ENCODE measurements at places on chromosomes 3 and 15. TPM values are rescaled to one million over a fixed set of nuclear protein-coding genes. Genes with fewer than 3 reads are reported as not detected.

DNA sequence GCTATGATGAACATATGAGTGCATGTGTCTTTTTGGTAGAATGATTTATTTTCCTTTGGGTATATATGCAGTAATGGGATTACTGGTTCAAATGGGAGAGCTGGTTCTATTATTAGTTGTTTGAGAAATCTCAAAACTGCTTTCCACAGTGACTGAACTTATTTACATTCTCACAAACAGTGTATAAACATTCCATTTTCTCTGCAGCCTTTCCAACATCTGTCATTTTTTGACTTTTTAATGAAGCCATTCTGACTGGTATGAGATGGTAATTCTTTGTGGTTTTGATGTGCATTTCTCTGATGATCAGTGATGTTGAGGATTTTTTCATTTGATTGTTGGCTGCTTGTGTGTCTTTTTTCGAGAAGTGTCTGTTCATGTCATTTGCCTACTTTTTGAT, 1124.2 kb downstream of the NAALADL2 start:
- DNase-seq = no peak

GRCh38 chr3:16249336-16249735, 15.4 kb downstream of the DPH3 start:
- DNase-seq = no peak

DNA sequence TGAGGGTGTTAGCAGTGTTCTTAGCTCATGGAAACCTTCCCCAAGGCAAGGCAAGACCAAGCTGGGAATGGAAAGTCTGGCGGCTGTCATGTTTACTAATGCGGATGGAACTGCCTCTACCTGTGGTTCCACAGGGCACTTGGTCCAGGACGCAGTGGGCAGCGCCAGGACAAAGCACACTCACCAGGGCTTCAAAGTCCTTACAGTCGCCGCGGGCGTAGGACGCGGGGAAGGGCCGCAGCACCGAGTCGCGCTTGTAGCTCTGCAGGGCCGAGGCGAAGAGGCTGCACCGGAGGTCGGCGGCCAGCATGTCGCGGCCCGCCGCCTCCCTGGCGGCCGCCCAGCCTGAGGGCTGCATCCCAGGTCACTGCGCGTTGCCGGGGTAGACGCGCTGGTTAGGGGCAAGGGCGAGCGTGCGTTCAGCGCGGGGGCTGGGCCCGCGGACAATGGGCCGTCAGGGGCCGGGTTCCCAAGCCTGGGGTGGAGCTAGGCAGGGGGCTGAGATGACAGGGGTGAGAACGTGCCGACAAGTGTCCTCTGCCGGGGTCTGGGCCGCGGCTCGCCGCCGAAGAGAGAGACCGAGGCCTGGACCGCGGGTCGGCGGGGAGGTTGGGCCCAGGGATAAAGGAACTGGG, 497 bp downstream of the PARP16 start:
- peak; percentile 89 for DNase-seq

DNA sequence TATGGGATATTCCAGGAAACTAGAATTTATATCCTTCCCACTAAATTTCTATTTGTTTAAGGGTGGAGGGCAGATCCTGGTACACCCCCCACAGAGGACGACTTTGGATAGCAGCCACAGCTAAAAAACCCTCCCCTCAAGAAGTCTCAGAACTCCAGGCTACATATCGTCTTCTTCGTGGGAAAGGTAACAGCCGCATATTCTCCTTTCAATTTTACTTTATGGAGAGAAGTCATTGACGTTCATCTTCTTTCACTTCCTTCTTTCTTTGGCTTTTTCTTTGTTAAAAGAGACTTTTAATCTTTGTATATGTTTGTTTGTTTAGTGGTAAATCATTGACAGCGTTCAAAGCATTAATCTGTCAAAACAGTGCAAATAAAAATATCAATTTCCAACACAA, 36.3 kb downstream of the TRIP4 start:
- DNase-seq = no peak

DNA sequence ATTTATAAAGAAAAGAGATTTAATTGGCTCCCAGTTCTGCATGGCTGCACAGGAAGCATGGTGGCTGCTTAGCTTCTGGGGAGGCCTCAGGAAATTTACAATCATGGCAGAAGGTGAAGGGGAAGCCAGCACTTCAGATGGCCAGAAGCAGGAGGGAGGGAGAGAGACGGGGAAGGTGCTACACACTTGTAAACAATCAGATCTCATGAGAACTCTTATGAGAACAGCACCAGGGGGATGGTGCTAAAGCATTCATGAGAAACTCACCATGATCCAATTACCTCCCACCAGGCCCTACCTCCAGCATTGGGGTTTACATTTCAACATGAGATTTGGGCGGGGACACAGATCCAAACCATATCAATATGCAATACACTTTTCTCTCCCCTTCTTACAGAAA, 73.7 kb downstream of the ECT2 start:
- no peak for DNase-seq

GRCh38 chr3:172557515-172558220, 34.4 kb upstream of the TNFSF10 start:
- DNase-seq = no peak

DNA sequence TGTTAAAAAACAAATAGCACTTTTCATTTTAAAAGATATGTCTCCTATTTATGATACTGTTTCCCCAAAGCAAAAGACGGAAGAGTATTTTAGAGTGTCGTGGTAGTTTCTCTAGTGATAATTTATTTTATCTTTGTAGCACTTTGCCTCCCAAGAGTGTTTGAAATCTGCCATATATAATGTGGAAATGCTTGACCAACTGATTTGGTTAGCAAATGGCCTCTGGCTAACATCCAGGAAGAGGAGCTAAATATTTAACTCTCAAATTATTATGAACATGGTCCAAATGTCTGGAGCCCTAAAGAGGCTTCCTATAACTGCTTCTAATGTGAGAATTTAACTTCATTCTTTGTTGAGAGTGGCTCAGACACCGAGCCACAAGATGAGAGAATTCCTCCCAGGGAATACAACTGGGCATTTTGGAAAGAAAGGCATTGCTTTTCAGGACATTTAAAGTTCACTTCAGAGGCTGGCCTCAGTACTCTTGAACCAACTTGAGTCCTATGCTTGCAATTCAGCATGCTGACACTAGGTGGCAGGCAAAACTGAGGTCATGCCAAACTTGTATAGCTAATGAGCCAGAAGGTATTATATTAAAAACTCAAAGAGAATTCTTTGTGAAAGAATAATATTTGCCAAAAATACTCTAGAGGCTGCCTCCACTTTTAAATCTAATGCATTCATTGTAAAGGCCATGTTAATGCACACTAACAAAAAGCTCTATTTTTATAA, 104.5 kb downstream of the RARB start:
- no peak for DNase-seq

GRCh38 chr15:50278496-50278895, 13.0 kb upstream of the HDC start:
- DNase-seq = no peak

DNA sequence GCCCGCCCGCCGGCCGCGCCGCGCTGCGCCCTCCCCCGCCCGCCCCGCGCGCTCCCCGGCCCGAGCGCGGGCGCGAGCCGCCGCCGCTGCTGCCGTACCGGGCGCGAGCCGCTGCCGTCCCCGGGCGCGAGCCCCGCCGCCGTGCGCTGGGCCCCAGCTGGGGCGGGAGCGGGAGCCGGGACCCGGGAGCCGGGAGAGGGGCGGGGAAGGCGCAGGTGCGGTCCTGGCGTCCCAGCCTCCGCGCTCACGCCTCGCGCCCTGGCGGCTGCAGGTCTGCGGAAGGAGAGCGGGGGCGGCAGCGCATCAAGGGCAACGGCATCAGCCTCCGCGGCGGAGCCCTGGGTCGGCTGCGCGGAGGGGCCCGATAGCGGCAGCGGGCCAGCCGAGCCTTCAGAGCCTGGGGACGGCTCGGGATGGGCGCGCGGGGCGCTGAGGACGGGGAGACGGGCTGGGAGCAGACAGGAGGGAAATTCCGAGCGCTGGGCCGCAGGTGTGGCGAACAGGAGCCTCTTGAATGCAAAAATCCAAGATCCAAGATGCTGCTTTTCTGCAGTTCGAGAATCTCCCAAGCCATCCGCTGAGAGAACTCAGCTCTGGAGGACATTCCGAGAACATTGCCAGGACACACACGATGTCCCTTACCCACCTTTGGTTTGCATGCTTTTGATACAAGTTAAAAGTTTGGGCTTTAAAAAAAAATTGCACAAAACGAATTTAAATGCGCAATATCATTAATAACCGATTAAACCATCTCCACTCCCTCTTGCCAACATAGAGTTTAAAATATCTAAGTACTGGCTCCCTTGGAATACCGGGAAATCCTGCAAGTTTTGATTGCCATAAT, 251.1 kb downstream of the TJP1 start:
- DNase-seq = no peak

DNA sequence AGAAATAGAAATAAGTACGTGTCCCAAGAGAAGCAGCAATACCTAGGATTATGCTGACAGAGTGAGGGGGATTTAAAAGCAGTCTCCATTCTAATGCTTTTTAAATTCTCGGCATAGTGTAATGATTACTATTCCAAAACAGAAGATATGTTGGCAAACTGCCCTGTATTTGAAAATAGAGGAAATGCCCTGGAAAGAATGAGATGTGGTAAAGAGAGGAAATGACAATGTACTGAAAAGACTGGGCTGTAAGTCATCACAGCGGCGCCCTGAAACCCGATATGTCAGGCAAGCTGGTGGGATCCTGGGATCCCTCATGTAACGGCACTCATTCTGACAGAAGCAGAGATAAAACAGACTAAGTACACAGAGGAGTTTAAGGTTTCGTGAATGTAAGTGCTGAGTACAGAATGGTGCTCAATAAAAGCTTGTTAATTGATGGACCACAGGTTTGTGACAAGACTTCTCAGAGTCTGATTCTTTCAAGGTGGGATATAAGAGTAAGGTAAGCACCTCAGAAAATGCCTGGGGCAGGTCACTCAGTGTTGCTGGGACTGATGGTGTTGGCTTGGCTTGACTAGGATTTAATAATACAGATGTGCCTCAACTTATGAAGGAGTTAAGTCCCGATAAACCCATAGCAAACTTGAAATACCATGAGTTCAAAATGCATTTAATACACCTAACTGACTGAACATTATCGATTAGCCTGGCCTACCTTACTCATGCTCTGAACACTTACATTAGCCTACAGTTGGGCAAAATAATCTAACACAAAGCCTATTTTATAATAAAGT, 91.4 kb downstream of the NFKBIZ start:
- no peak for DNase-seq

- DNase-seq = no peak
Observed at GRCh38 chr15:25095179-25095578, 140.4 kb downstream of the SNRPN start.

DNA sequence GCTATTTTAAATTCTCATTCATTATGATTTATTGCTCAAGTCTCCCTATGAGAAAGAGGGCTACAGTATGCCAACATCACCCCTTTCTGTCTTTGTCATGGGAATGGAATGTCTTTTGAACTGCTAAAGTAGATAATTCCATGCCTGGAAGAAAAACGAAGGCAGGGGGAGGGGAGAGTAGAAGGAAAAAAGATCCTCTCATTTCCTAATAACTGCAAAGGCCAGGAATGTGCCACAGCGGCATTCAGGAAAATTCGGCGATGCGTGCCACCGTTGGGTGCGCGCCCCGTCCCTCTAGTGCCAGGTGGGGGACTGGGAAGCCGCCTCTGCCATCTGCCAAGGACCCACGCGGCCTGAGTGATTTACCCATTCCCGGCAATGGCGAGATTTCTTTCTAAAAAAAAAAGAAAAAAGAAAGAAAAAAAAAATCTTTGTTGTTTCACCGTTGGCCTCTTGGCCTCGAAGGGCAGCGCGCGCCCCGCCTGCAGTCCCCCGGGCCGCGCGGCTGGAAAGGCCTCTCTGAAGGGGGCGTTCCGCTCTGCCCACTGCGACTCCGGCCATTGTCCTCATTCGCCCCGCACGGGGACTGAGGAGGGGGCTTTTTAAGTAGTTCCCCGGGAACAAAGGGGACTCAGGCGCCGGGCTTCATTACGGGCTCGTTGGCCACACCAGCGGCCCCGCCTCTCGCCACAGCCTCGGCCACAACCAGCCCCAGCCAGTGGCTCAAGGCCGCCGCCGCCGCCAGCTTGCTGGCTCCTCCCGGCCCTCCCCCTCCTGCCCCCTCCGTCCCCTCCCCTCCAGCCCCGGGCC, 54.5 kb downstream of the CPN2 start:
- peak; percentile 66 for DNase-seq

GRCh38 chr3:153626158-153626557, 464.1 kb downstream of the RAP2B start:
- no peak for DNase-seq

- no peak for DNase-seq
Observed at GRCh38 chr3:126911162-126912026, 71.5 kb upstream of the PLXNA1 start.

DNA sequence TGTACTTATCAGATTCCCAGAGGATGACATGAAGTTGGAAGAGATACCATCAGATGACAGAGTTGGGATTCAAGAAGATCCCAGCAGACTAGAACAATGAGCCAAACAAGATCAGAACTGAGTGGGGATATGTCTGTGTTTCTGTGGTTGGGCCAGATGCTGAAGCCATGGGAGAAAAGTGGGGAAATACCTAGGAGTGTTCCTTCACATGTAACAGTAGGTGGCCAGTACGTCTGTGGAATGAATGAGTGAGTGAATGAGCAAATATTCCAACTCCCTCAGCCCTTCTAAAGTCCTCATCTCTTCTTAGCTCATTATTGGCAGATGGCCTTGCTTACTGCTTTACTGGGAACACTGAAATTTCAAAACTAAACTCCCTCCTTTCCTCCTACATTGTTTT, 32.2 kb upstream of the GREM1 start:
- no peak for DNase-seq

DNA sequence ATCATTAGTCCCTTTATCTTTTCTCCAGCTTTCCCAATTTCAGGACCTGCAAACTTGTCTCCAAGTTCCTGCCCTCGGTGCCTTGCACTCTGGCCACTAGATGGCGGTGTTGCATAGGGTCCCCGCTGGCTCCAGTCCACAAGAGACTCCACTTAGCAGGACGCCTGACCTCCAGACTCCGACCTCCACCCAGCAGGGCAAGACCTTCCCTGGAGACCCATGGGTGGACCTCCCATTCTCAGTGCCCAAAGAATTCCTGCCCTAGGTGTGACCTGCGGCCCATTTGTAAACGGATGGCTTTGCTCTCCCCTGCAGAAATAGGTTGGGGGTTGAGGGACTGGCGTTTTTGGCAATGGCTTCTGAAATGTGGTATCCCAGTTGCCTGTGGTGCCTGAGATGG, 82.6 kb downstream of the LSM3 start:
- DNase-seq = peak; percentile 82

GRCh38 chr3:85592256-85592655, 633.5 kb downstream of the CADM2 start:
- DNase-seq = no peak

Gene PTPRG
- total RNA-seq = 14.2 TPM

Gene RRP9
- total RNA-seq = 8.5 TPM
